ENCODE measurements at places on chromosomes 13 and 19.

DNA sequence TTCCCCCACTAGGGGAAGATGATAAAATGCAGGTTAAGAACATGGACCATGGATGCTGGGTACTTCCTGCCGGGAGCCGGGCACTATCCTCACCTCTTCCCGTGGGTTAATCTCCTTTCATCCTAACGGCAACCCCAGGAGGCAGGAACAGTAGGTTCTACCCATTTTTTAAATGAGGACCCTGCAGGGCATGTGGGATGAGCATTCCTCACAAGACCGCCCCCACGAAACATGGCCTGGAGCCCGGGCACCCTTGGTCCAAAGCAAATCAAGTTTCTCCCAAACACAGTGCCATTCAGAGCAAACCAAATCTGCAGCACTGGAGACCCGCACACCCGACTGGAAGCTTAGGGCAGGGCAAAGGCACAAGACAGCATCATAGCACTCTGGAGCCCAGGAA, 35.4 kb downstream of the COL4A2 start:
- peaks cover 11% of the 10 kb centered on the region for H3K4me1 ChIP-seq
- H3K27me3 ChIP-seq = no peaks in the 10 kb centered on the region
- no peak overlapping the region for H3K4me3 ChIP-seq

DNA sequence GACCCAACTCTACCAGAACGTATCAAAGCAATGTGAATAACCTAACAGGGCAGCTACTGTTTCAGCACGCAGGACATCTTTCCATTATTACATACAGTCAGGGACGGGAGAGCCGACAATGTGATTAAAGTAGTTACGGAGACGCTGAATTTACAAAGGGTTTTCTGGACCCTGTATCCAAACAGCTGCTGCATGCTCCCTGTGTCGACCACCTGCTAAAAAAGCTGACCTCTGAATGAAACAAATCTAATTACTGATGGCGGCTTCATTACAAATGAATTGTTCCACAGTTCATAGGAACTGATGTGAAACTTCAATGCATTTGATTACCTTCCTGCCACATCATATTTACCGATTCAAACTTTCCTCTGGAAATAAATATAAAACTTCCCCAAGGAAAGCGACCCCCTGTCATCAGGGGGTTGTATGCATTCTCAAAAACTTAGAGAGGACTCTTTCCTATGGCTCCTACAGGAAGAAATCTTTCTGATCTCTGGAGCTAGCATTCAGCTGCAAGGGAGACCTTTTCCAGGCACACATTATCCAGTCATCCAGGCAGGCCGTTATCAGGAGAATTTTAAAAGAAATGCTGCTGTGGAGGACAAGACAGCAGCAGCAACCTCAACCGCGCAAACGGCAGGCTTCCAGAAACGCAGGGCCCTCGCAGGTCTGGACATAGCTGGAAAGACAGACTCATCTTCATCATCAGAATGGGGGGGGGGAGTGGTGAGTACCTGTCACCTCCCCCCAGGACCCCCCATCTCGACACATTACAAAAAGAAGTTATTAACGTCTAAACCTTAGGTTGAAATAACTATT, 3.1 kb downstream of the EFNB2 start:
- peak overlapping the region; percentile 68 for H3K4me3 ChIP-seq
- H3K27ac ChIP-seq = peak overlapping the region; percentile 87
- no peak for DNase-seq
- H3K4me1 ChIP-seq = peaks cover 47% of the 10 kb centered on the region

DNA sequence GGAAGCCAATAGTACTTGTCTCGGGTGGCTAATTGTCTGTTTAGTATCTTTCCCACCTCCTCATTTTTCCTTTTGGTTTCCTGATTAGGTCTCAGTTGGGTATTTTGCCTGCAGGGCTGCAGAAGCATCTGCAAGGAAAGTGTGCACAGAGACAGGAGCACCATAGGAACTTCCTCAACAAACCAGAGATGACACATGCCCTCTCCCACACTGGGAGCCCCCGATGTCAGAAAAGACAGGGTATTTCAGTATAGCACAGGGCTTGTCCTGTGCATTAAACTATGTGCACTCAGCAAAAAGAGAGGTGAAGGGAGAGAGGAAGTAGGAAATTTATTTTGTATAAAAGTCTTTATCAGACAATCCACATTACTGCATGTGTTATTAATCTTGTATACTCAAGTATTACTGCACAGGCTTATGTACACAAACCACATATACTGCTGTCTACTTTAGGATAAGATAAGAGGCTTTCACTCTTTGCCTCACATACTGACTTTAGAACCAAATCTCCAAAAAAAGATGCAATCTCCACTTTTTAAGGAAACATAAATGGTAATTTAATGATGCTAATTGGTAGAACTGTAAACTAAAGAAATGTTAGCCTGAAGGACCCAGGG, 501.0 kb downstream of the FOXO1 start:
- H3K27ac ChIP-seq = no peak overlapping the region
- no peak overlapping the region for H3K4me3 ChIP-seq
- no peak for DNase-seq
- no peaks in the 10 kb centered on the region for H3K36me3 ChIP-seq
- H3K4me1 ChIP-seq = peaks cover 15% of the 10 kb centered on the region
- peaks cover 11% of the 10 kb centered on the region for H3K27me3 ChIP-seq

DNA sequence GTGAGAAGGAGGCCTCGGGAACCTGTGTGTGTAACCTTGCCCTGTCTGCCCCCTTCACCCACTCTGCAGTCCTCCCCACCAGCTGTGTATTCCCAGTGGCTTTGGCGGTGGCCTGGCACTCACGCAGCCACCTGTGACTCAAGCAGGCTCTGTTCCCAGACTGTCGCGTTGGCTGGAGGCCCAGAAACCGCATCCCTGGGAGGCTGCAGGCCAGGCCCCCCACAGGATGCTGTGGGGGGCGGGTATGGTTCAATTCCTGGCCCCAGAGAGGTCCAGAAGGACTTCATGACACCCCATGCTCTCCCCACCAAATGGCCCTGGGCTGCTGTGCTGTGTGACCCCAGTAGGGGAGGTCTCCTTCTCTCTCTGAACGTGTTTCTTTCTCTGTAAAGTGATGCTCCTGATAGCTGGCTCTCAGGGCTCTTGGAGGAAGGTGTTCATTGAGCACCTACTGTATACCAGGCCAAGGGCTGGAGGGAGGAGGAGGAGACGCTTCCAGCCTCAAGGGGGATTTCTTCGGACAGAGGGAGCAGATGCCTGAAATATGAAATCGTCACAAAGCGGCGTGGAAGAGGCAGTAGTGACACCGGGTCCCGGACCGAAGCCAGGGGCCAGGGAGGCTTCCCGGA, 1.9 kb upstream of the LINGO3 start:
- H3K36me3 ChIP-seq = no peaks in the 10 kb centered on the region
- 0 out of 2 replicates have a peak, but pooled peaks cover 3% of the 10 kb centered on the region for H3K4me1 ChIP-seq
- no peaks in the 10 kb centered on the region for H3K27me3 ChIP-seq
- no peak overlapping the region for H3K4me3 ChIP-seq
- DNase-seq = no peak
- H3K27ac ChIP-seq = peak overlapping the region; percentile 39

All from Caco-2 (cell line).